Kasumi-1 (cell line): ENCODE measurements at places on chromosomes 5 and 9.

- DNase-seq, result no peak
These were observed 2.3 kb downstream of the FBXO38 start for GRCh38 chr5:148386041-148386440.

DNA sequence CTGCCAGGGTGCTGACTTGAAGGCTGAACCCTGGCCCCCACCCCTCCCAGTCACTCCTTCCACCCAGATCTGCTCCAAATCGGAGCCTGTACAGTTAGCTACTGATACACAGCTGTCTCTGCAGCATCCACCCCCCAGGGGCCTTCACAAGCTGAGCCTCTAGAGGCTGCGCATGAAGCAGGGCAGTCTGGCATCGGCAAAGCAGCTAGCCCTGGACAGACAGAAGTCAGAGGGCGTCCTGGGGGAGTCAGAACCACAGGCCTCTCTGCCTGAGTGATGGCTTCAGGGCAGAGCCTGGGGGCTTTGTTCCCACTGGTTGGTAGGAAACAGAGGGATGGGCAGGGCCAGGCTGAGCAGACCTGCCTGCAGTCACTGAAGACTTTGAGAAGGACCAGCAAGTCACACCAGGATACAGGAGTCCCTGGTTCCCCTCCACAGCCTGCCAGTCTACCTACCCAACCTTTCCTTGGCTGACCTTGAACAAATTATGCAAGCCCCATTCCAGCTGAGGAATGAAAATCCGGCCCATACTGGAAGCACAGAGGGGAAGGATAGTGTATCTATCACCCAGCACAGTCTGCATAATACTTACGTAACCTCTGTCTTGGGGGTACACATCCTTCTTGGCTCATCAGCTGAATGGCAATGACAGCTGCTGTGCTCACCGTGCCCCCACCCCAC, 8.8 kb downstream of the VDAC1 start:
- DNase-seq, result no peak

DNA sequence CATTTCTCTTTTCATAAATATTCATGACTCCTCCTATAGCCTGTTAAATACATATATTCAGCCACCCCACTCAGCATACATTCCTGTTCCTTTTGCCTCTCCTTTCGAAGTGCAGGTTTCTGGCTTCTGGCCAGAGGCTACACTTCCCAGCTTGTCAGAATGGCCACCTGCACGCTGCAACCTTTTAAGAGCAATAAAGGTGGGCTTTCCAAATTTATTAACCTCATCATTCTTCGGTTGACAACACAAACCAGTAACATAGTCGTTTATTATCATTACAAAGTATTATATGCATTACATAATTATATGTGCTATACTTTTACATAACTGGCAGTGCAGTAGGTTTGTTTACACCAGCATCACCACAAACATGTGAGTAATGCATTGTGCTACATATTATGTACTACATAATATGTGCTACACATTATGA, 16.5 kb upstream of the TMEM171 start:
- no peak for DNase-seq

DNA sequence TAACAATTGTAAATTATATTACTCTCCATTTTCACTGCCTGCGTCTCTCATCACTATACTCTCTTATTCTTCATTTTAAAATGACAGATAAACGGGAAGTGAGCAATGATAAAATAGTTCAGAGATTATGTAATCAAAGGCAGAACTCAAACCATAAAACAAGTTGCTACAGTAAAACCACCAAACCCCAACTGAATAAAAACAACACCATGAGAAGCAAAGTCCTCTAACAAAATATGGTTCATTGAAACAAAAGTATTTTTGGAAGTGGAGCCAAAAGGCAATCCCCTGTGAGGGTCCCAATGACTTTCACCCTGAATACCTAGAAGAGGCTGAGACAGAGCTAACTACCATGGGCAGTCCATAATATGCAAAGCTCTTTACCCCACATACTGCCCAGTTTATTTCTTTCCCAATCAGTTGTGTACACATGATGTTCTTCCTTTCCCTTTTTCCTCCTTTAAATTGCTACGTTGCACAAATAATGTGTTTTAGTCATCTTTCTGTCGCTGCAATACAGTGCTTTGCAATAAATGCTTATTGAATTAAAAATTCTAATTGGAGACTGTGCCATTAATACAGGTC, 64.0 kb upstream of the PTGER4 start:
- peak; percentile 71 for DNase-seq
